ENCODE measurements at places on chromosomes 16 and 17.

- DNase-seq = no peak
Observed at GRCh38 chr16:64771273-64771672, 350.6 kb downstream of the CDH11 start.

GRCh38 chr16:67716097-67716496 lies 3.0 kb downstream of the GFOD2 start:
- no peak for DNase-seq

DNA sequence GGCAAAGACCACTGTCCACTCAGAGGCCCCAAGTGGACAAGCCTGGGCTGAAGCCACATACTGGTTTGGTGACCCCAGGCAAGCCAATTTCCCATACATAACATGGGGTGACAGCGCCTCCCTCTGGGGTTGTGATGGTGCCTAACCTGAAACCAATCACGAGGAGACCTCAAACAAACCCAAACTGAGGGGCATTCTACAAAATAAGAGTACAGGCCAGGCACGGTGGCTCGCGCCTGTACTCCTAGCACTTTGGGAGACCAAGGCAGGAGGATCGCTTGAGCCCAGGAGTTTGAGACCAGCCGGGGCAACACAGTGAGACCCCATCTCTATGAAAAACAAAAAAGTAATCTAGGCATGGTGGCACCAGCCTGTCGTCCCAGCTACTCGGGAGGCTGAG lies 3.6 kb downstream of the P2RX5 start:
- DNase-seq = no peak

DNA sequence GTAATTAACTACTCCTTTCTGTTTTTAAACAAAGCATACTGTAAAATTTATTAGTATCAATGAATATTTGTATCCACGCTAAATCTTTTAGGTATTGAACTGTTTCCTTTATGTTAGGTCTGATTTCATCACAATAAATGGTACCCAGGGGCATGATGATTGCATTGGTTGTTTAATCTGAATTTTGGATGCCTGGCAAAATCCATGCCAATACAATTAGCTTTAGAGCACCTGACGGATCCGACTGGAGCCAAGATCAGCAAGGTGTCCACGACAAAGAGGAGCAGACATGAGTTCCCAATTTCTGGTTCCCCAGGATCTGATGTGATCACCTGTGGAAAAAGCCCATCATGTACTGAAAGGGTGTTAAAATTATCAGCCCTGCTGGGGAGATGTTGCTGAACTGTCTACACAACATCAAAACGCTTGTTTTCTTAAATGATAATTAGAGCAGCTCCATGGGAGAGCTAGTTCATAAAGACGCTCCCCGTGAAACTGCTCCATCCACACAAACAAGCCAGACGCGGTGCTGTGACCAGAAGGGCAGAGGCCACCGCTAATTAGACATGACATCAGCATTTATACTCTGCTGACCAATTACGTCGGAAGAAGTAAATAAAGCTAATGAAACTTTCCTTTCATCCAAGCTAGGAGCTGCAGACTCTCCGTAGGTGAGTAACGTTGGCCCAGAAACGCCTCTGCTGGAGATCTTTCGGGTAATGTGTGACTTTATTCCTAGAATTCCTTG lies 151.7 kb downstream of the CPPED1 start:
- no peak for DNase-seq

- DNase-seq = no peak
Observed at GRCh38 chr16:5066511-5066910, 755 bp upstream of the C16orf89 start.

DNA sequence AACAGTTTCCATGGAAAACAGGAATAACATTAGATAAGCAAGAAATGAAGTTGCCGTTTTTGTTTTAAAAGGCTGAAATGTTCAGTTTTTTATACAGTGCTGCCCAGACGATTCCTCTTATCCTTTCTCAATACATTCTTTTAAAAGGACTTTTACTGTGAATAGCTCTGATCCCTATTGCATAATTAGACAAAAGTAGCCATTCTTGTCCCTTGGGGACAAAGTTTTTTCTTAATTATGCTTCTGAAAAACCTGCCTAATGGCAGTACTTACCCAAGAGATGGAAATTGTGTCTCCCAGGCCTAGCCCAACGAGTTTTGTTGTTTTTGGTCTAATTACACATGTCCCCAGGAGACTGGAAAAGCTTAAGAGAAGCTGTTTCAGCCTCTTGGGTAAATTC lies 27.6 kb downstream of the NXPH3 start:
- DNase-seq = no peak

- DNase-seq = no peak
Observed at GRCh38 chr16:2976201-2976600, 4.0 kb downstream of the PKMYT1 start.

DNA sequence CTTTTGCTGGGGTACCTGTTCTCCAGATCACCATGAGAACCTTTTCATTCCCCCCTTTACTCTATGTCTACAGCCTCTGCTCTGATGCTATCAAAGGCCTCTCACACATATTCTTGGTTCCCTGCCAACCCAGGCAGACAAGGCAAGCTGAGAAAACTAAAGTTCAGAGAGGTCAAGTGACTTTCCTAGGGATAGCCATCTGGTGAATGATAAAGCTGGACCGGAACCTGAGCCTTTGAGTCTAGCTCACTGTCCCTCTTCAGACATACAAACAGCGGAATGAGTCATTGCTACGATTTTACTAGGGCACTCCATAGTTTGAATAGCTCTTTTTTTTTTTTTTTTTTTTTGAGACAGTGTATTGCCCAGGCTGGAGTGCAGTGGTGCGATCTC lies 73.3 kb downstream of the XYLT1 start:
- peak; percentile 56 for DNase-seq

- DNase-seq = no peak
Observed at GRCh38 chr17:14331225-14331981, 30.5 kb downstream of the HS3ST3B1 start.

DNA sequence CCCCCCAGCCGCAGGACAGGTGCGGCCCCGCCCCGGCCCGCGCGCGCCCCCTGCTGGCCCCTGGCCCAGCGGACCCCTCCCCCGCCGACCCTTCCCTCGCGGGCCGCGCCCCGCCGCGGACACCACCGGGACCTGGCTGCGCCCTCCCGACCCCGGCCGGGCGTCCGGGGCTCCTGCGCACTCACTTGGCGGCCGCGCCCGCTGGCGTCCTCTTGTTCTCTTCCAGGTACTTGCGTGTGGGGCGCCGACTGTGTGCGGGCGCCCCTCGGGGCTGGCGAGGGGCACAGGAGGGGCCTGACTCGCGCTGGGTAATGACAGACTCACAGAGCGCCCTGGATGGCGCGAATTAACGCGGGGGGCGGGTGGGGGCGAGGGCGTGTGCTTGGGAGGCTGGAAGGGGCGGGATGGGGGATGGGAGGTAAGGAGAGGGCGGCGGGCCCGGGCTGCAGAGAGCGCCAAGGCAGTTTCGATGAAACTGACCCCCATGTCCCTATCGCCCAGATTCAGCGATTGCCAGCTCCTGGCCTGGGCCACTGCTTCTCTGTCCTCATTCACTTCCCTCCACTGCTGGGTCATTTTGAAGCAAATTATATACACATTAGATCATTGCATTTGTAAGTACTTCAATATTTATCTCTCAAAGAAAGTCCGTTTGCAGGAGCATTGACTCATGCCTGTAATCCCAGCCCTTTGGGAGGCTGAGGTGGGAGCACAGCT lies 445 bp upstream of the DBNDD1 start:
- DNase-seq = peak; percentile 20

GRCh38 chr17:28328325-28328724 lies 6.9 kb downstream of the IFT20 start:
- no peak for DNase-seq

GRCh38 chr17:42422412-42422957 lies 571 bp downstream of the CAVIN1 start:
- no peak for DNase-seq

- DNase-seq = no peak
Observed at GRCh38 chr16:59975953-59976352, 1241.8 kb upstream of the GOT2 start.

GRCh38 chr16:20868890-20869289 lies 31.3 kb downstream of the DCUN1D3 start:
- no peak for DNase-seq

GRCh38 chr17:50911890-50912289 lies 45.7 kb upstream of the TOB1 start:
- no peak for DNase-seq

DNA sequence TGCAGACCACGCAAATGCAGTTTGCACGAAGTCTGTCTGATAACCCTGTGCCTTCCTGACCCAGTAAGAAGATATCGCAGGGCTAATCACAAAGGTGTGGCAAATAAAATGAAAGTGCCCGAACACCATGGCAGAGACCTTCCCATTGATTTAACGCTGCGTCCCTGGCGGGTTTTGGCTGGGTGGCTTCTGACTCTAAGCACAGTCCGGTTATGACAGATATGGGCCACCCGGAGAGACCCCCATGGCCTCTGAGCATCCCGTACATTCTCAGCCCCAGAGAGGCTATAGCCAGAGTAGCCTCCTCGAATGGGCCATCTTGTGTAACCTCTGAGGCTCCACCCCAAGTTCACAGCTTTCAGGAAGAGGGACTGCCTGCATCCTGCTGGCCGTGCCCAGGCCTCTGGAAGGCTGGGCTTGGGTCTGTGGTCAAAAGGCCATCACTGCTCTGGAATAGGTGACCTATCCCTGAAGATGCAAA lies 5.5 kb downstream of the FOXC2 start:
- DNase-seq = no peak

GRCh38 chr17:21299981-21300600 lies 15.6 kb downstream of the MAP2K3 start:
- no peak for DNase-seq

- no peak for DNase-seq
Observed at GRCh38 chr17:42178817-42179216, 2.1 kb downstream of the KCNH4 start.

DNA sequence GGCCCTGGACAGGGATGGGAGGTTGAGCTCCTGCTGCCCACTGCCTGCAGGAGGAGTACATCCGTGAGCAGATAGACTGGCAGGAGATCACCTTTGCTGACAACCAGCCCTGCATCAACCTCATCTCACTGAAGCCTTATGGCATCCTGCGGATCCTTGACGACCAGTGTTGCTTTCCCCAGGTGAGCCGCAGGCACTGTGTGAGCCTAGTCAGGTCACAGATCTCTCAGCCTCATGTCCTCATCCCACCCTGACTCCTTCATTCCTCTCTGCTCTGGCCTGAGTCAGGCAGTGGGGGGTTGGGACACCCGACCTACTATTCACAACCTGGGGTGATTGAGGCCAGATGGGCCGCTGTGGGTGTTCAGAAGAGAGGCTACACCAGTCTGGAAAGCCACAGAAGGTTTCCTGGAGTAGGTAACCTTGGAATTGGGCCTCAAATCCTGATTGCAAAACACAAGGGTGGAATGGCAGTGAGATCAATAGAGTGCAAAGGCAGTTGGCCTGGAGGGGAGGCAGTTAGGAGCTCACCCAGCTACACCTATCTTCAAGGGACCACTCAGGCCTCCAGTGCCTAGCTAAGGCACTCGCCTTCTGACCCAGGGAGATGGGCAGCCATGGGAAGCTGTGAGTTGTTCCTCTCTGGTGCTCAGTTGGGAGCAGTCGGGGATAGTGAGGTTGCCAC lies 29.7 kb downstream of the MYO15A start:
- DNase-seq = no peak

DNA sequence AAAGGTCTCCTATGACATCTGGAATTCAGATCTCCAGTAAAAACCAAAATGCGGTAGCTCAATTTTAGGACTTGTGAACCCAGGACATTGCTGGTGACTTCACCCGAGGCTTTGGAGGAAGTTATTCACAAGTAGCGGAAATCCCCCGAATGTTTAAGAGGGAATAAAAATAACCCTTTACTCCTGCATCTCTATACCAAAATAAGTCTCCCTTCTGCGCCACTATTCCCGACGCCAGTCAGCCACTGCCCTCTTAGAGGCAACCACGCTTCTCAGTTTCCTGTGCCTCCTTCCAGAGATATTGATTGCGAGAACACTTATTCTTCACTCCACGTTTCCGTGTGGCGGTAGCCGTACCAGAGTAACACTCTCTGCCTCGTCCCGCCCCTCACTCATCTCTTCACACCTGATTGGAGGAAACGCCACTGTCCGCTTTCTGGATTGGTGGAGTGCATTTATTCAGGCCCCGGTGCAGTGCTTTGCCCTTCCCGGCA lies 27.4 kb downstream of the EMP2 start:
- peak; percentile 53 for DNase-seq

- DNase-seq = no peak
Observed at GRCh38 chr16:73047536-73048291, at the start of gene ZFHX3. TSS of gene ZFHX3 (minus strand) at chr16:73048128. CDS start at chr16:72960145, 87,983 bp downstream.

GRCh38 chr16:87960852-87961251 lies 9.6 kb downstream of the BANP start:
- no peak for DNase-seq

DNA sequence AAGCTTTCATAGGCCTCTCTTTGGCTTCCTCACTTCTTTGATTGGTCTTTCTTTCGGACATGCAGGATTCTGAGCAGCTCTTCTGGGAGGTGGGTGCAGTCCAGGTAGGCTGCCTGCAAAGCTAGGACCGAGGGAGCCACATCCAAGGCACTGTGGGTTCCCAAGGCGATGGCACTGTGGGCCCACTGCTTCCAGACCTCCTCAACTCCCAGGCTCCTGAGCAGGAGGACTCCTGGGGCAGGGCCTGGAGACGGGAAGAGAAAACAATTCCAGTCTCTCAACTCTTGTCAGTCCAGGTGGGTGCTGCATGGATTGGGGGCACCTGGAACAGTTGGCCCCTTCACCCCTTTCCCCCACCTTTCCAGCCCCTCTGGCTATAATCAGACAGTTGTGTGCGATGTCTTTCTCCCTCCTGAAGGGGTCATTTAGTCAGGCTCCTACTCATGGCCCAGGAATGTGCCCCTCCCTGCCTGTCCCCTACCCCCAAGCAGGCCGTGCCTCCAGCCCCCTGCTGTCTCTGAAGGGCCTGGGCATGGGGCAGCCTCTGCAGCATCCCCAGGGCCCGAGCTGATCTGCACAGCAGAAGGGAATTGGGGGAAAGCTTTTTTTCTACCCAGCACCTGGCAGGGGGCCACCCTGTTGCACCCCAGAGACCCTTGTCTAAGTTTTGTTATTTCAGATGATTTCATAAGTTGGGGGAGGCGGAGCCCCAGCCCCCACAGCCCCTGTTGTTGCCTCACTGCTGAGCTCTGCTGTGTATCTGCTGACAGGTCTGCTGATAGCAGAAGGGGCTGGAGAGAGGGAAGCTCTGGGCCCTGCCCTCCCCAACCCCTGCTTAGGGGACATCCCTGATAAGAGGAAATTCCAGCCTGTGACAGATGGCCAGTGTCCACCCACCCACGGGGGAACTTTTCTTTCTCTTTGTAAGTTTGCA lies 330.3 kb downstream of the SEC14L1 start:
- no peak for DNase-seq

DNA sequence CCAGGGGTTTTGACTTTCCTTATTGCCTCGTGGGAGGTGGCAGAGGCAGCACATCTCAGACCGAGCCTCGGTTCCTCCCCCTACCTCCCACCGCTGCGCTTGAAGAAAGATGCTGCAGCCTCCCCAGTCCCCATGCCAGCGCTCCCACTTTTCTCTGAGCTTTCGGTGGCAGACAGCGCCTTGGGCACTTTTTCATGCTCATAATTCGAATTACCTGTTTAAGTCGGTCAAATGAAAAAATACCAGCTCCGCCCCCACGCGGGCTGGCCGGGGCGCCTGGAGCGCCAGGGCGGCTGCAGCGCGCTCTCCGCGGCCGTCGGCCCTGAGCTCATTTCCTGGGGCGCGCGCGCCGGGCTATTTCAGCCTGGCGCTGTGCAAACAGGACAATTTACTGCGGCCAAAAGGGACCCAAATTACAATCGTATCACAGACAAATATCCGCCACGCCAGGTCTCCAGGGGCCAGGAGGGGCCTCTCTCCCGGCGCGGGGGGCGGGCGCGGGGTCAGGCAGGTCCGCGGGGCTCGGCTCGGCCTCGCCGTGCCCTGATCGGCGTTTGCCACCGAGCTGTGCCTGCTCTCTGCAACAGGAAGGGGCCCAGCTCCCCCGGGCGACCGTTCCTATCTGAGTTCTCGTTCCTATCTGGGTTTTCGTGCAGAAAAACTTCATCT lies 45.0 kb downstream of the SOST start:
- DNase-seq = no peak
